ENCODE measurements at places on chromosomes 12 and 14.

DNA sequence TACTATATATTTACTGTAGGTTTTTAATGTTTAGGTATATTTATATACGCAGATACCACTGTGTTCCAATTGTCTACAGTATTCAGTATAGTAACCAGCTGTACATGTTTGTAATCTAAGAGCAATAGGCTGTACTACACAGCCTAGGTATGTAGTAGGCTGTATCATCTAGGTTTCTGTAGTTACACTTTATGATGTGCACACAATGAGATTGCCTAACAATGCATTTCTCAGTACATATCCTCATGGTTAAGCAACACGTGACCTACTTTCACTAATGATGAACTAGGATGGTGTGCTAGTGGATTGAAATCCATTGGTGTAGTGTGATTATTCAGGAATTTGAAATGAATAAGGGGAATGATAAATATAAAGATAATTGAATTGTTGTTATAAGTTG lies 77.7 kb downstream of the ETNK1 start:
- no peak for DNase-seq

DNA sequence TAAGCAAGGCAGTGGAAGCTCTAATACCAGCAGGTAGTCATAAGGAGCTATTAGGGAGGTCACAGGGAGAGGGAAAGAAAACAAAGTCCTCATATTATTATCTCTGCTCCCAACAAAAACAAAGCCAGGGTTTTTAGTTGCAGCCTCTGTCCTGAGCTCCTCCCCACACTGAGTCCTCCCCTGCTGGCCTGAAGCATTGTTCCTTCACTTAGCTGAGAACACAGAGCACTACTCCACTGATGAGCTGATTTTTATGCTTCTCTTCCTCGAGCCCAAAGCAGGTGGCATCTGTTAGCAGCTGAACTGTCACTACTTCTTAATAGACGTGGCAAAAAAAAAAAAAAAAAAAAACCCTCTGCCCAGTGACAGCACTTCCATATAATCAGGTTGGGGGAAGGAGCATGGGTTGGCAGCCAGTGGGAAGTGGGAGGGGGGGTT lies 10.5 kb upstream of the STAC3 start:
- DNase-seq: no peak

DNA sequence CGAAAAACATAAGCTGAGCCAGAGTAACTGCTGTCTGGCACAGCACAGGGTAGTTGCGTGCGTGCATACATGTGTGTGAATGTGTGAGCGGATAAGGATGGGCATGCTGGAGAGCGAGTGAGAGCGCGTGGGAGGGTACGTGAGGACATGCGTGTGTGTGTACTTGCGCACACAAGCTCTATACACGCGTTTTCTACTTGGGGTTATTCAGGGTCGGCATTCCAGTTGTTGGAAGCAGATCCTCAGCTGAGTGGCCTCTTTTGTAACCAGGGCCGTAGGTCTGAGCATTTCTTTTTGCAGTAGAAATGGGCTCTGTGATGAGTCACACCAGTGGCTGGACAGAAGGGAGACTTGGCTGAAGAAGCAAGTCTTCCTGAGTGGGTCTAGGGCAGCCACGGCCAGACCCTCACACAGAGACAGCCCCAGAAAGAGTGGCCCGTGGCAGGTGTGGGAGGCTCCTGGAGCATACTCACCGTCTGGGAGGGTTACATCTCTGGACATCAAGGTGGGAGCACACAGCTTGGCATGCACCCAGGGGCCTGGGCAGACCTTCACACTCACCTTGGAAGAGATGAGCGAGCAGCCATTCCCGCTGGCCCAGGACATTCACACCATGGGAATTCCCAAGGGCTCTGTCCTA lies 78.0 kb downstream of the LRRC74A start:
- DNase-seq: no peak

- DNase-seq: no peak
Observed at GRCh38 chr14:100709289-100710284, 17.1 kb upstream of the DLK1 start.

DNA sequence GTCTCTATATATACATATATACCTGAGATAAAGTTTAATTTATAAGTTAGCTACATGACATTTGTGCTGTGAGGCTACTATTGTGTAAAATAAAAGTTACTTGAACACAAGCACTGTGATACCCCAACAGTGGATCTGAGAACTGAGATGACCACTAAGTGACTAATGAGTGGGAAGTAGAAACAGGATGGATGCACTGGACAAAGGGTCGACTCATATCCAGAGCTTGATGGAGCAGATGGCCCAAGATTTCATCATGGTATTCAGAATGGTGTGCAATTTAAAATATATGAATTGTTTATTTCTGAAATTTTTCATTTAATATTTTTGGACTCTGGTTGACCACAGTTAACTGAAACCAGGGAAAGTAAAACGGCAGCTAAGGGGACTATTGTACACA lies 908.6 kb upstream of the MDGA2 start:
- no peak for DNase-seq

DNA sequence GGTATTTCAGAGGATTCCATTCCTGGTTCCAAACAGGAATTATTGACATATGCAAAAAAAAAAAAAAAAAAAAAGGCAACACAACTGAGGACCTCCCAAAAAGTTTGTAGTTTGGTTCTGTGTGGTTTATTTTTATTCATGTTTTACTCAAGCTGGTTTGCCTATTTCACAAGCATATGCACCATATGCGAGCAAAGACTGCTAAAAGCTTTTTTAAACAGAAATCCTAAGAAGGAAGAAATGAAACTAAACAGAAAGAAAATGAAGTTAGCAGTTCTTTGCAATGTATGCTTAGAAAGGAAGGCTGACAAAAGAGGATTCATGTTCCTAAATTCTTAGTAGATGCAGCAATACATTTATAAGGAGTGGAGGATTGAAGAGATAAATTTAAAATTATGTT lies 487.6 kb upstream of the FLRT2 start:
- no peak for DNase-seq

DNA sequence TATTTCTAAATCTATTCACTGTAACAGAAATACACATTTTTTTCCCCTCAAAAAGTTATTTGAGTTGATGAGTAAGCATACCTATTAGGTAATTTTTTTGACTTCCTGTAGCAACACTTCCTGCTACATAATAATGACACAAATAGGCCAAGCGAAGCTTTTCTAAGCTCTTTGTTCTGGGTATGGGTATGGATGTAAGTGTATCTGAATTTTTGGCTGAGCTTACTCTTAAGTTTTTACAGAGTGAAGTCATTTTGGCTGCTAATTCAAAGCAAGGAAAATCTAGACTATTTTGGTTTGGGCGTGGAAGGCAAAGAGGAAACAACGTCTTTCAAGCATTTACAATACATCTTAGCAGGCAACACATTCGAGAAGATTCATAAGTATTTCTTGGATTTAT lies 1206.0 kb upstream of the FLRT2 start:
- no peak for DNase-seq

DNA sequence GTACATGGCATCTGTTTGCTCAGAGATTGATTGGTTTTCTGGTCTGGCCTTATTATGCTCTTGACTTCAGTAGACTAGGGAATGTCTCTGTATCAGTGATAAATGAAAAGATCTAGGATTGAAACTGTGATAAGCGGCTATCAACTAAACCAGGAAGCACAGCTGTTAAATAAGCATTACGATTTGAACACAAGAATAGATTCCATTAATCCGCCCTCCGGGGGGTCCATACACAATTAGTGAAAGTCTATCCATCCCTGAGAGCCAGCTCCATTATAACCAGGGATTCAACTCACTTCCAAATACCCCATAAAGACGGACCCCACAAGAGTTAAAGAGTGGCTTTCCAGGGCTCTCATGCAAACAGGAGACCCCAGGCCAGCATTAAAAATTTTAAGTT lies 279.0 kb downstream of the GRIN2B start:
- DNase-seq: no peak

DNA sequence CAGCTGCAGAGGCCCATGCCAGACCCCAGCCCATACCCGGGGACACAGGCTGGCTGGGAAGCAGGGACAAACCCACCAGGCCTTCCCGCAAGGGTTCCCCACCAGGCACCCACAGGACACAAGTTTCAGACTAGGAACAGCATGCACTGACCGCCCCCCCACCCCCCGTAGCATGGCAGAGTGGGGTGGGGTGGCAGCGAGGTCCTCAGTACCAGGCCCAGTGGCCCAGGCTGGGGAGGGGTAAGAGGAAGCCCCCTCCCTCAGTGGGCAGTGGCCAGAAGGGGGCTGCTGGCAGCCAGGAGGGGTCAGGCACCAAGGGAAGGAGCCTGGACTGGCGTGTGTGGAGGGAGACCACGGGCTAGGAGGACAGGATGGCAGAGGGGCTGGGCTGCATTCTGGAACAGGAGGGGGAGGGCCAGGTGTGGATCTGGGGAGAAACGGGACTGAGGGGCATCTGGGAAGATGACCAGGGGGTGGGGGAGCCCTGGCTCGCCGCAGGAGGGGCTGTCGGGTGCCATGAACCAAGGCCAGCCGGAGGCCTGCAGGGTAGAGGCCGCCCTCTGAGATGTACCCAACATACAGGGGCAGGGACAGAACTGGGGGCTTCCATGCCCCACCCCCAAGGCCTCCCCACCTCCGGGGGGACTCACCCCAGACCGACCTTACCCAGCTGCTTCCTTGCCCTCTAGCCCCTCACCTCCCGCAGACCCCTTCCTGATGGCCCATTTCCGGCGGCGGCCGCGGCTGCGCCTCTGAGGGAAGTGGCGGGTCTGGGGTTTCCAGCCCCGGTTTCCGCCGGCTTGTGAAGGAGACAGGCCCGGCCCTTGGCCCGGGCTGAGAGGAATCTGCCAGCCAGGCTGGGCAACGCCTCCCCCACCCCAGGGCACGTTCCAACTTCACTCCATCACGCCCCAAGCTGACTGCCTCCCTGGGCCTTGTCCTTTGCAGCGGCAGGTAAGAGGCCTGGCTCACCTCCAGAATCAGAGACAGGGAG lies 5.6 kb upstream of the JAG2 start:
- no peak for DNase-seq

DNA sequence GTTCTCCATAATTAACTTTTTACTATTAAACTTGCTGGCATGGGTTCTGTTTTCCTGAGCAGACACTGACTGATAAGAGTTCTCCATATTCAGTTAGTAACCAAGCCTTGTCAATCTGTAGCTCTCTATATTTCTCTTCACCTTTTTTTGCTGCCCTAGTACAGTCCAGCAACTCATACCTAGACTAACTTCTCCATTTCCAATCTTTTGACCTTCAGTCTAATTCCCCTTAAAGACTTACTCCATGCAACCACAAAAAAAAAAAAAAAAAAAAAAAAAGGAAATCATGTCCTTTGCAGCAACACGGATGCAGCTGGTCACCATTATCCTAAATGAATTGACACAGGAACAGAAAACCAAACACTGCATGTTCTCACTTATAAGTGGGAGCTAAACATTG lies 125.7 kb upstream of the KRAS start:
- no peak for DNase-seq

DNA sequence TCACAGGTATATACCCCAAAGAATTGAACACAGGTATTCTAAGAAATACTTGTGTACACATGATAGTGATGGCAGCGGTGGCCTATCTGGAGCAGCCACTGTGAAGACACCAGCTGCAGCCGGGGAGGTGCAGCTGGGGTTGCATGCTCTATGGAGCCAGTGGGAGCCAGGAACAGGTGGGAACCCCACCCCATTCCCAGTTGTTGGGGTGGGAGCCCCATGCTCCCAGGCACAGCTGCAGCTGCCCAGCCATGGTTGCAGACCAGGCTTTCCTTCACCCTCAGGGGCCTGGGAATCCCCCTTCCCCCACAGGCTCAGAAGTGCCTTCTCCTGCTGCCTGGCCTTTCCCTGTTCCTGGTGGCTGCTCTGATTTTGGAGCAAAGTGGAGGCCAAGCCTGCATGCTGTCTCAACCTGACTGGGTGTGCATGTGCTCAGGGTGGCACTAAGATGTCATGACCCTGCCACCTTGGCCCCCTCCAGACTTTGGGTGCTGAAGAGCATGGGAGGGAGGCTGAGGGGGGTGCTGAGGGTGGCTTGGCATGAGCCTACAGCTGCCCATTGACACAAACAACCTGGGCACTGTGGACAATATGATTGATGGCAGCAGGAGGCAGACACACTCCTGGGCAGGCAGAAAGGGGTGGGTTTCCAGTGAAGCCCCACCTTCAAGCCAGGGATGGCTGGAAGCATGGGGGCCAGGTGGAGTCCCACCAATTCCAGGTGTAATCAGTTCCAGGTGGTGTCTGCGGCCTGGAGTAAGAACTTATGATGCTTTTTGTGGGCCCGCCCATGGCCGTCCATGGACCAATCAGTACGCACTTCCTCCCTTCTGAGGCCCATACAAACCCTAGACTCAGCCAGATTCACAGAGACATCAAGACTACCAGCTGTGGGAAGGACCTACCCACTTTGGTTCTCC lies 234.7 kb downstream of the ADGRD1 start:
- no peak for DNase-seq

GRCh38 chr14:72164420-72165228 lies 232.4 kb downstream of the RGS6 start:
- DNase-seq: no peak

GRCh38 chr14:93263416-93263815 lies 56.4 kb downstream of the UBR7 start:
- DNase-seq: no peak

DNA sequence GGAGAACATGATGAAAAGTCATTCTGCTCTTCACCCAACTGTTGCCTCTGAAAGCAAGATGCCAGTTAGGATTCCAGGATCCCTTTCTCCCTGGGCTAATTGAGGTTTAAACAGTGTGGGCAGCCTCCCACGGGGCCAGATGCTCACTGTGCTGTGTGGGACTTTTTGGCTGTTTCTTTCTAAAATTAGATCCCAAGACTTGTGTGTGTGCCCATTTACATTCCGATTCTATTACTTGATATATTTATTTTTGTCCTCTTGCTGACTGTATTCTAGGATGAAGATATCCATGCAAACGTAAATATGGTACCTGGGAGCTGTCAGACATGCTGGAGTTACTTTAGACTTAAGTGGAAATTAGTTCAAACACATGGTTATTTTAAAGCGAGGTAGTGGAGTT lies 6.2 kb downstream of the IFT43 start:
- DNase-seq: no peak
